Activated CD8-positive, alpha-beta memory T cell treated with anti-CD3 and anti-CD28 coated beads, Interleukin-2, amount 10 ng/mL, durations not matched to agents 7 days and 5 days (primary cell): ENCODE measurements at places on chromosomes 11 and 22.
A peak's percentile ranks its signal among the peaks of the same experiment; 100 is the strongest.

- peak overlapping the region; percentile 90 for H3K4me3 ChIP-seq
- H3K36me3 ChIP-seq = no peaks in the 10 kb centered on the region
- peaks cover 28% of the 10 kb centered on the region for H3K4me1 ChIP-seq
Observed at GRCh38 chr11:103109818-103110388, 677 bp downstream of the DYNC2H1 start.

- DNase-seq = no peak
- peaks cover 54% of the 10 kb centered on the region for H3K4me1 ChIP-seq
- no peaks in the 10 kb centered on the region for H3K36me3 ChIP-seq
- no peaks in the 10 kb centered on the region for H3K27me3 ChIP-seq
Observed at GRCh38 chr22:20241579-20242392, 26.3 kb downstream of the RTN4R start.

DNA sequence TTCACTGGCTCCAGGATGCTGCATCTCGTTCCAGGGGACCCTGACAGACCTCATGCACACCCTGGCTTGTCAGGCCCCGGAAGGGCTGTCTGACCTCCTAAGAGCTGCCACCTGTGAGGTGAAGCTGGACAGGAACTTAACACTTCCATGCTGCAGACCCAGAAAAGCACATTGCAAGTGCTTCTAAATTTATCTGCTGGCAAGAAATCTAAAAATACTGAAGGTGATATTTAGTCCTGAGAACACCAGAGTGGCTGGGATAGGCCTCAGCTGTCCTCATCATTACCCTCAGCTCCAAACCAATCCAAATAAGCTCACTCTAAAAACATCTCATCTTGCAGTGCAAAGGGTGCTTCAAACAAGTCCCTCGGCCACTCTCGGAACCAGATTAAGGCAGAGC is 46.7 kb downstream of the ABTB2 start:
- H3K4me3 ChIP-seq = no peak overlapping the region
- no peak for DNase-seq
- no peaks in the 10 kb centered on the region for H3K36me3 ChIP-seq
- H3K27me3 ChIP-seq = peaks cover 43% of the 10 kb centered on the region
- peaks cover 22% of the 10 kb centered on the region for H3K4me1 ChIP-seq

- H3K4me1 ChIP-seq = peaks cover 12% of the 10 kb centered on the region
- H3K27me3 ChIP-seq = no peaks in the 10 kb centered on the region
- H3K36me3 ChIP-seq = no peaks in the 10 kb centered on the region
- no peak overlapping the region for H3K4me3 ChIP-seq
Observed at GRCh38 chr22:29912605-29913398, 29.8 kb downstream of the MTMR3 start.

DNA sequence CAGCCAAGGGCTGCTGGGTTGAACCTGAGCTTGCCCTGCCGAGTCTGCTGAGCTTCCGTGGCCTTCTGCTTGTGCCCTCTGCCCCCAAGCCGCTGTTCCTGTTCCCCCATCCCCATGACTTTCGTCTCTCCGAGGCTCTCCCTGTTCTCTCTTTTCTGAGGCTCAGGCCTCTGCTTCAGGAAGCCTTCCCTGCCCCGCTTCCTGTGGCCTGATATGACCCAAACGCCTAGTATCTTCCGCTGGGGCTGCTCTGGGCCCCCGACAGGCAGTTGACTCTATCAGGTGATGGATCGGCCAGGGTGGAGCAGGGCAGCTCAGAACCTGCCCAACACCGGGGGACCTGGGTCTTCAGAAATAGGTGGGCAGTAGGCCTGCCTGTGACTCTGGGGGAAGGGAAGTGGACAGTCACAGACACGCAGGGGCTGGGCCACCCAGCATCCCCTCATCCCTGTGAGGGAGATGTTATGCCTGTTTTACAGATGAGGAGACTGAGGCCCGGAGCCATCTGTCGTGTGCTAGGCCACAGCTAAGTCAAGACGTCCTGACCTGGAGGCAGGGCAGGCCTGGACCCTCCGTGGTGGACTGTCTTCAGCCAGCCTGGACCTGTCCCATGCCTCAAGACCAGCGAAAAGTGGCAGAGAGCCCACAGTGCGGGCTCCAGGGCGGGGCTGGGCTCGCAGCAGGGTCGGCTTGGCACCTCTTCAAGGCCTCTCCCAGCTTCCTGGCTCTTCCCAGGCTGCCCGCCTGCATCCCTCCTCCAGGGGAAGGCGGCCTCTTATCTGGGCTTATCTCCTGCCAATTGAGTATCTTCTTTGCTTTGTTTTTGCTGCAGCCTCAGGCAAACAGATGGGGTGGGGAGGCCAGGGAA is 16.2 kb downstream of the BAD start:
- no peaks in the 10 kb centered on the region for H3K27me3 ChIP-seq
- no peak for DNase-seq
- H3K4me1 ChIP-seq = peaks cover 30% of the 10 kb centered on the region
- H3K4me3 ChIP-seq = peak overlapping the region; percentile 89
- peaks cover 2% of the 10 kb centered on the region for H3K36me3 ChIP-seq

DNA sequence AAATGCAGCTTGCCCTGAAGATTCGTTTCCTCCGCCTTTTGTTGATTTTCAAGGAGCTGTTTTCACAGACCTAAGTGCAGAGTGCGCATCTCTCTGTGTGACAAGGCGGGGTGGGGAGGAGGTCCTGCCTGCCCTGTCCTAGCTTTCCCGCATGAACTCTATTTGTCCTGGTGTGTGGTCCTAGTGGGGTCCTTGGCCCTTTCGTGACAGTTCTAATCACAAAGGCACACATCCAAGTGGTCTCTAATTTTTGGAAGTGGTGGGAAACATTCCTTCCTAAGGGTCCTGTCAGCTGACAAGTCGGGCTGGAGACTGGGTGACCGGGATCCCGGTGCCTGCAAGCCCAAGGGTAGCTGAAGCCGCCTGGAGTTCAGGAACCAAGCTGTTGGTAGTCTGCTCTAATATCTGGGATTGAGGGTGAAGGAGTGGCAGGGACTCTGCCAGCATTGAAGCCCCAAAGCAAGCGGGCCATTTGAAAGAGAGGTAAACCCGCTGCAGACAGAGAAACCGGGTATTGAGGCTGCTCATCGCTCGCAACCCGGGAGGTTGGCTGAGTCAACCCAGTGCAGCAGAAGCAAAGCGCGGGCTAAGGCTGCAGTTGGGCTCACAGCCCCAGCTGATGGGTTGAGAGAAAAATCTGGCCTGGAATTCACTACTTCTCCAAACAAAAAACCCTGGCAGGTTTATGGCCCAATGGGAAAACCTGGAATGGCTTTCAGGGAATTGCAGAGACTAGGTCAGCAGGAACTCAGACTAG is 28.1 kb upstream of the FBXO3 start:
- DNase-seq = no peak
- H3K27ac ChIP-seq = no peak overlapping the region
- H3K36me3 ChIP-seq = no peaks in the 10 kb centered on the region

GRCh38 chr11:65992056-65992455 is 9.9 kb downstream of the EIF1AD start:
- DNase-seq = no peak
- H3K27ac ChIP-seq = no peak overlapping the region
- peaks cover 8% of the 10 kb centered on the region for H3K36me3 ChIP-seq
- peaks cover 8% of the 10 kb centered on the region for H3K4me1 ChIP-seq
- H3K27me3 ChIP-seq = no peaks in the 10 kb centered on the region
- H3K4me3 ChIP-seq = no peak overlapping the region

- H3K27me3 ChIP-seq = no peaks in the 10 kb centered on the region
- DNase-seq = no peak
- H3K27ac ChIP-seq = no peak overlapping the region
Observed at GRCh38 chr22:39414377-39414776, 14.8 kb downstream of the TAB1 start.

DNA sequence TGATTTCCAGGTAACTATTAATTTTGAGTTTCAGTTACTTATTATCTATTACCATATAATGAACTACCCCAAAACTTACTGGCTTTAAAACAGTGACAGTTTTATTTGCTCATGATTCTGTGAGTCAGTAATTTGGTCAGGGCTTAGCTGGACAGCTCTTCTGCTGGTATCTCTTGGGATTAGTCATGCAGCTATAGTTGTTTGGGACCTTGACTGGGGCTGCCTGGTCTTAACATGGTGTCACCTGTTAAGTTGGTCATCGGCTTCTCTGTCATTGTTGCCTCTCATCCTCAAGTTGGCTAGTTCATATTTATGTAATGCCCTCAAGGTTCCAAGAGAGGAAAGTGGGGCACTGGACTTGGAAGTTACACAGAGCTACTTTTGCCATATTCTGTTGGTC is 177.5 kb downstream of the TMEM135 start:
- no peak overlapping the region for H3K4me3 ChIP-seq
- peaks cover 27% of the 10 kb centered on the region for H3K4me1 ChIP-seq
- H3K27ac ChIP-seq = no peak overlapping the region
- no peaks in the 10 kb centered on the region for H3K27me3 ChIP-seq
- H3K36me3 ChIP-seq = peaks cover 8% of the 10 kb centered on the region

- DNase-seq = no peak
- no peaks in the 10 kb centered on the region for H3K36me3 ChIP-seq
- no peak overlapping the region for H3K4me3 ChIP-seq
- no peak overlapping the region for H3K27ac ChIP-seq
Observed at GRCh38 chr11:134098566-134099184, 29.8 kb downstream of the JAM3 start.

DNA sequence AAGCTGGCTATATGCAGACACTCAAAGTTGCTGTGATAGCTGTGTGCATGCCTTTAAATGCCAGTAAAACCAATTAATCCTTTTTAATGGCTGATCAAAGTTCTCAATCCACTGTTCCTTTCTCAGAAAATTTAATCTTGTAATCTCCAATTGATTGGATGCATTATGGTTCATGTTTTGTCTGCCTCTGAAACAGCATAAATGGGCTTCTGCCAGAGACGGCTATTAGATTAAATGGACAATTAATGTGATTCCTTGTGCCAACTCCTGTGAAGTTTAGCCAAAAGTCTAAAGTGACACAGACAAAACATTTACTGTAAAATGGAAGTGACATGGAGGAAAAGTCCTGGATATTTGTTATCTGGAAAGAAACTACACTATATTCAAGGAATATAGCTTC is 952.5 kb upstream of the FAT3 start:
- no peaks in the 10 kb centered on the region for H3K36me3 ChIP-seq
- H3K4me3 ChIP-seq = no peak overlapping the region
- H3K27ac ChIP-seq = no peak overlapping the region

DNA sequence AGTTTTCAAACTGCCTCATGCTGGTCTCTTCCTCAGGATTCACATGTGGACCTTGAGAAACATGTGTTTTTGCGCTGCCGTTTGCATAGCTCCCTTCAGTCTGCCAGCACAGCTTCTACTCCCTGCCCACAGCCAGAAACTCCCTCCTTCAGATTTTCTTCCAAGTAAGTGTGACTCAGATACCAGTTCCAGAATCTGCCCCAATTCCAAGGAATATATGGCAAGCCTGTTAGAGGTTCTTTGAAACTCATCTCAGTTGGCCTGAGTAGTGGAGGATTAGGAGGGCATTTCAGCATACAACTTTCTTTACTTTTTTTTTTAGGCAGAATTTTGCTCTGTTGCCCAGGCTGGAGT is 67.1 kb downstream of the SNX19 start:
- no peaks in the 10 kb centered on the region for H3K36me3 ChIP-seq
- H3K4me1 ChIP-seq = no peaks in the 10 kb centered on the region
- DNase-seq = no peak
- no peak overlapping the region for H3K27ac ChIP-seq
- peaks cover 6% of the 10 kb centered on the region for H3K27me3 ChIP-seq
- H3K4me3 ChIP-seq = no peak overlapping the region

- peaks cover 6% of the 10 kb centered on the region for H3K4me1 ChIP-seq
- no peak overlapping the region for H3K4me3 ChIP-seq
- no peak overlapping the region for H3K27ac ChIP-seq
- no peak for DNase-seq
Observed at GRCh38 chr11:46970913-46971625, 34.5 kb downstream of the CSTPP1 start.

DNA sequence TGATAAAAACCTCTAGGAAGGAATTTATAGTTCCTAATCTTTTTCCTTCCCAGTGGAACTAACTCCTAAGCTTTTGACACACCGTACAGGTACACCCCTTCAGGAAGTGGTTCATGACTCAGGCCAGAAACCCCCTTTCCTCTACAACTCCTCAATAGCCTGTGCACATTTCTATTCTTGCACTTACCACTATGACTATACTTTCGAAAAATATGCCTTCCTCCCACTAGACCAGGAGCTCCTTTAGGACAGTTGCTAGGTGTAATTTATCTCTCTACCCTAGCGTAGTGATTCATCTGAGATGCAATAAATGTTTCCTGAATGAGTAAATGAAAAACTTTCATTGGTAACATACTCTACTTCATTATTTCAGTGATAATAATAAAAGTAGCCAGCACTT is 14.5 kb downstream of the MAP6 start:
- no peak overlapping the region for H3K27ac ChIP-seq
- H3K36me3 ChIP-seq = no peaks in the 10 kb centered on the region
- H3K4me3 ChIP-seq = no peak overlapping the region
- H3K27me3 ChIP-seq = peaks cover 23% of the 10 kb centered on the region
- DNase-seq = no peak

GRCh38 chr11:61762223-61762615 is 9.8 kb downstream of the MYRF start:
- no peak overlapping the region for H3K27ac ChIP-seq
- H3K27me3 ChIP-seq = no peaks in the 10 kb centered on the region

- peaks cover 39% of the 10 kb centered on the region for H3K27me3 ChIP-seq
- H3K36me3 ChIP-seq = no peaks in the 10 kb centered on the region
- no peak overlapping the region for H3K27ac ChIP-seq
- DNase-seq = no peak
Observed at GRCh38 chr22:21043860-21044535, 1.7 kb upstream of the LRRC74B start.
